ENCODE measurements at places on chromosomes 5 and 9.

GRCh38 chr5:142235050-142235797, 89.6 kb downstream of the SPRY4 start:
- DNase-seq = peak; percentile 0

- DNase-seq = no peak
Observed at GRCh38 chr9:129379886-129380285, 201.8 kb upstream of the IER5L start.

DNA sequence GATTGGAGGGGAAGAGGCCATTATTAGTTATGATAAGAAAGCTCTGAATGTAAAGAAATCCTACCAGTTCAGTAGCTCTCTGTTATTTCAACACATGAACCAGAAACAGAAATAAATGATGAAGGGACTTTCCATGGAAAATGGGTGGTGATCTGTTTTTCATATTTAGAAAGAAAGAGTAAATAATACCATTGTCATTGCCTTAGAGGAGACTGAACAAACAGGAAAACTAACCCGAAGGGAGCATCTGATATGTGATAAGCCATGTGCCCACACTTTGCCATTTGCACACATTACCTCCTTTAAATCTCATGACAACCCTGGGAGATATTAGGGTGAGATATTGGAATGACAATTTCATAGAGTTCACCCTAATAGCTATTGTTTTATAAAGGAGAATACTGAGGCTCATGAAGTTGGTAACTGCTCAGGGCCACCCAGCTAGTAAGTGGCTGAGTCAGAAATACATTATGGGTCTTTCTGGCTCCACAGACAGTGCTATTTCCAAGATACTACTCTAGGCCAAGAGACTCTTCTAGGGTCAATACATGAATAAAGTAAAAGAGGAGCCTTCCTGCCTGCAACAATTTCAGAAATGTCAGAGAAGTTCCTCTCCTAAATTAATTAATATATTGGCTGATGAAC, 111.0 kb upstream of the SLIT3 start:
- DNase-seq = no peak

DNA sequence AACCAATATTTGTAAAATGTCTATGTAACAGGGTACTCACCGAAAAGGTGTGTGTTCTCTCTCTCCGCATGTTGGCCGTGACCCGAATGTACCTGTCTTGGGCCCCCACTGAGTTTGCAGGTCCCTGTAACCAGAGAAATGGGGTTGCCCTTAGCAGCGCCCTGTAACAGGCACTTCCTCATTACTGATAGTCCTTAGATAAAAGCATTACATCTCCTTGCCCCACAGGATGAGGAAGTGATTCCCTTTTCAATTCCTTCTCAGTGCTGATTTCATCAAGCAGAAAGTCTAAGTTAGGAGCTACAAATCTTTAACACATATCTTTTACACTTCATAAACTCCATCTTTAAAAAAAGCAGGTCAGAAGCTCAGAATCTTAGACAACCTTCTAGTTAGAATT, 15.2 kb upstream of the HMHB1 start:
- DNase-seq = no peak

GRCh38 chr5:96687812-96688453, 25.8 kb downstream of the CAST start:
- peak; percentile 31 for DNase-seq

DNA sequence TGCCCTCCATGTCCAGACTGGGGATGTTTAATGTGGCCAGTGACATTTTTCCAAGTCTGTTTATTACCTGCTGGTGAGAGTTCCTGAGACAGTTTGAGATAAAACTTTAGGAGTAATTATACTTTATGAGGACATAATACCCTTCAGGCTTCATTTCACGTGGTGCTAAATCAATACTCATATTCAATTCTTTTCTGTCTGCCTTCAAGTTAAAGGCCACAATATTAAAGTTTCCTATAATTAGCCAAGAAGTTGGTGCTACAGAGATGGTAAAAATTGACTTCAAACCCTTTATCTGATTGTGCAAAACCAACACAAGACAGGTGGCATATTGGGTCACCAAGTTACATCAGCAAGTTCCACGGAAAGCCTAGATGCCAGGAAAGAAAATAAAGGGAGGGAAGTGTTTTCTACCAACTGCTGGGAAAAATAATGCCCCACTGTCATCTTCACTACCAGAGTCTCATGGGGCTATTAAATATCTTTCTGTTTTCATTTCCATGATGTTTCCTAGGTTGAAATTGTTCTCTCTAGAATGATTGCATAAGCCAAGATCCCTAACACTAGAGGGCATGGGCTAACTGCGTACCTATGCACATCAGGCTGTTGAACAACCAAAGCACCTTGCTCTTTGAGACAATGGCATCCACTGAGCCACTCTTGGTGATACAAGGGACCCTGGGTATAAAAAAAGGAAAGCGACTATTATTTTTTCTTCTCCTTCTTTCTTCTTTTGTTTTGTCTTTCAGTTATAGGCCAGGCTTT, 68.7 kb downstream of the INSYN2B start:
- DNase-seq = peak; percentile 60

DNA sequence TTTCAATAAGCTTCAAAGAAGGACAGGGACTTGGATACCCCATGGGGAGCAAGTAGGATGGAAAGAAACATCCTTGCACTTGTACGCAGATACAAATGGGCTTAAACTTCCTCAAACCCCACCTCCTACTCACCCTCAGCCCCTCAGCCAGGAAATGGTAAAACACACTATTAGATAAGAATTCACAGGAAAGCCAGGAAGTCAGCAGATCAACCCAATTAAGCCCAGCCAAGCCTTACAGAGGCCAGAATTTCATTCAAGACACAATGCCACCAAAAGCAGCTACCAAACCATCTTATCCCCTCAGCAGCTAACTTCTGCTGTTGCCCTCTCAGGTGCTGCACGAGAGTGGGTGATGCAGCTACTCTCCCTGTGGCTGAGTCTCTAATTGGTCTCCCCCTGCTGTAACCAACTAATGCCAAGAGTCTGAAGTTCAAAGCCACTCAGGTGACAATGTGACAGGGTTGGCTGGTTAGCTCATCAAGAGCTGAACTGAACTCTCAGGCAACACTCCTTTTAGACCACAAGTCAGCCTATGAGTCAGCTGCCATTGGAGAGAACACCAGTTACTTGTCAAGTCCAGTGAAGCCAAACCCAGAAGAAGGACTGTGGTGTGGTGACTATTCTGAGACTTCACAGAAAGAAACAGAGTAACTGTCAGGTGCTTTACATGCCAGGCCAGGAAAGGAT, 201.9 kb downstream of the ZNF608 start:
- DNase-seq = no peak

- peak; percentile 62 for DNase-seq
Observed at GRCh38 chr5:137075163-137075970, 423.8 kb downstream of the SPOCK1 start.

DNA sequence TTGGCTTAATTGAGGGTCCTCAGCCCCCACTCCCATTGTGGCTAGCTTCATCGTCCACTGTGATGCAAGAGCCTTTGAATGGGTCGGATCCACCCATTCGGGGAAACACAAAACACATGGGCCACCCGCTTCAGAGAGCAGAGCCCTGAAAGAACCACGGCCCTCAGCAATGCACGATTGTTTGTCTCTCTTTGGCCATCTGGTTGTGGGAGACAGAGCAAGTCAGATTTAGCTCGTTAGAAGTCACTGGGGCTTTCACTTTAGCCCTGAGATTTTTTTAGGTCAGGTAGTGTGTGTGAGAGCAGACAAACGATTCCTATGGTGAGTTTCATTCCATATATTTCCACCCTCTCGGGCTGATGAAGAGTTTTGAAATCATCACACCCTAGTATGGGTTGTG, 12.9 kb upstream of the COL15A1 start:
- DNase-seq = no peak

DNA sequence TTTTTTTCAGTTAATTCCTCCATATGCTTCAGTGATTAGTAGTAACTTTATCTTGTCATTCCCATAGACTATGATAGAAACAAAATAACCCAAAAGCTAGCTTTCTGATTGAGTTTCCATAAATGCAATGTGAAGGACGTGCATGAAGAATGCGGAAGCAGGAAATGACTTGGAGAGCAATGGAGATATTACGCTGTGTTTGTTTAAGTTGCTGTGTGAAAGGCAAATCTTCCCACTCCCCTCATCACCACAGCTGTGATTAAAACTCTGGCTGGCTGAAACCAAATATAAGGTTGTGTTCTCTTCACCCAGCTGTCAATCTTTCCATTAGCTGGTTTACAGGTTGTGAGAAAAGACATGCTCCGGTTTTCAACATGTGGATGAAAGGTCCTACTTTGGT, 83.9 kb downstream of the NR2F1-AS1 start:
- no peak for DNase-seq

GRCh38 chr5:175107865-175108264, 336.1 kb downstream of the DRD1 start:
- no peak for DNase-seq

- DNase-seq = no peak
Observed at GRCh38 chr5:40486437-40487275, 193.1 kb upstream of the PTGER4 start.

DNA sequence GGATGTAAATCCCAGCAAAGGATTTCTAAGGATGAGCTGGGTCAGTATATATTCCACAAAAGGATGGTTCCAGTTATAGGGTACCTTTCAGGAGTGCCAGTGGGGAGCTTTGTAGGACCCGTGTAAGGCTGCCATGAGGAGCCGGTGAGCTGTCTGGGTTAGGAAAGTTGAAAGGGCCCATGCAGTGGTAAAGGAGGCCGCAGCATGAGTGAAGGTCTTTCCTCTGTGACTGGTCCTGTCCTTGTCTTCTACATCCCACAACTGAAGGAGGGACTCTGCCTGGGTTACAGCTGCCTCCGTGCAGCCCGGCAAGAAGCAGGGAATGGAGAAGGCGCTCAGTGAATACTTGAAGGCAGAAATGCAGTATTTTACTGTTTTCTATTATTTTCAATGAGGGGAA, 58.9 kb downstream of the HSPA4 start:
- no peak for DNase-seq

GRCh38 chr5:127930311-127930710, 153.3 kb upstream of the SLC12A2 start:
- no peak for DNase-seq

GRCh38 chr5:117433818-117434217, 859.2 kb upstream of the SEMA6A start:
- no peak for DNase-seq

GRCh38 chr9:93590609-93591234, 14.3 kb downstream of the PHF2 start:
- no peak for DNase-seq

- no peak for DNase-seq
Observed at GRCh38 chr9:76812591-76812990, 48.4 kb downstream of the PCA3 start.
